ENCODE measurements at places on chromosomes 6 and 20.
A peak's percentile ranks its signal among the peaks of the same experiment; 100 is the strongest.

GRCh38 chr6:3259491-3259958, 778 bp downstream of the PSMG4 start:
- peak; percentile 43 for DNase-seq

DNA sequence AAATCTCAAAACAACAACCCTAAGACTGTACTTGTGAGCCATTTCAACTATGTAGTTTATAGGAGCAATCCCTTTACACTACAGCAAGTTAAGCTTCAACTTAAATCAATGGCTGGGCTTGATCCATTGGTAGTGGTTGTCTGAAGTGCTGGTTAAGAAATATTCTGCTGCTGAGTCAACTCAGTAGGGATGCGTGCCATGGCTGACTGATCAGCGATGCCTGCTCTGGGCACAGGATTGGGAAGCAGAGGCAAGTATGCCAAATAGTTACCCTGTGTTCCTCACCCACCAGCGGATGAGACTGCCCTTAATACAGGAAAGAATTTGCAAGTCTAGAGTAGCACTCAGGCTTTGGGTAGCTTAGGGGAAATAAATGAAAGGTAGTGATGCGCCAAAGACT, 41.5 kb downstream of the GCM1 start:
- DNase-seq: peak; percentile 71

- no peak for DNase-seq
Measured at GRCh38 chr6:11994875-11995461, 17.1 kb upstream of the HIVEP1 start.

- DNase-seq: no peak
Measured at GRCh38 chr6:156699935-156700334, 77.2 kb upstream of the ARID1B start.

- DNase-seq: no peak
Measured at GRCh38 chr20:40815156-40816038, 126.4 kb upstream of the MAFB start.

DNA sequence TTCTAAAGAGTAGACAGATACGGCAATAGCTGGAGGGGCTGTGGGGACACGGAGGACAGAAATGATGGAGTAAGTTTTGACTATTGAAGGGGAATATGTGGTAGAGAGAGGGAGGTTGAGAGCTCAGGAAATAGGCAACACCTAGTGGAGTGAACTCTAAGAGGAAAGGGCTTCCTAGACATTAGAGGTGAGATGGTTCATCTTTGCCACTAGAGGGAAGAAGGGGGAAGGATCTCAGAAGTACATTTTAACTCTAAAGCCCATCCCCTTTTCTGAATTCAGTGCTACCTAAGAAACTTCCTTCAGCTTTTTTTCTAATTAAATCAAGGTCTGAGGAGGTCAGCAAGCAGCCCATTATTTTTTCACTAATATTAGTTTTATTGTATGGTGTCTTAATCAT, 689.4 kb upstream of the MAP3K7 start:
- DNase-seq: peak; percentile 3

GRCh38 chr6:134774201-134774638, 175.7 kb downstream of the ALDH8A1 start:
- DNase-seq: peak; percentile 49

DNA sequence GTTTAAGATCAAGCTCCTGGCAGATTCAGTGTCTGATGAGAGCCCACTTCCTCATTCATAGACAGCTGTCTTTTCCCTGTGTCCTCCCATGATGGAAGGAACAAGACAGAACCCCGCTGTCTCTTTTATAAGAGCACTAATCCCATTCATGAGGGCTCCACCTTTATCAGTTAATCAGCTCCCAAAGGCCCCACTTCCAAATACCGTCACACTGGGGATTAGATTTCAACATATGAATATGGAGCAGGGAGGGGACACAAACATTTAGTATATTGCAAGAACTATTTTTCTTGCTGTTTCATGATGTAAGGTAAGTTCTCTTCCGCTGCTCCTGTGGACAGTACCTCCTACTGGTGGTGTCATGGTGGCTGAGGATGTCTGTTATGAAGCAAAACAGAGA, 158.3 kb upstream of the IRAK1BP1 start:
- DNase-seq: no peak
